ENCODE measurements at places on chromosomes 16 and 17. TPM values are rescaled to one million over a fixed set of nuclear protein-coding genes. Genes with fewer than 3 reads are reported as not detected.

CASKIN2 gene
- 12.1 TPM for polyA plus RNA-seq

DNA sequence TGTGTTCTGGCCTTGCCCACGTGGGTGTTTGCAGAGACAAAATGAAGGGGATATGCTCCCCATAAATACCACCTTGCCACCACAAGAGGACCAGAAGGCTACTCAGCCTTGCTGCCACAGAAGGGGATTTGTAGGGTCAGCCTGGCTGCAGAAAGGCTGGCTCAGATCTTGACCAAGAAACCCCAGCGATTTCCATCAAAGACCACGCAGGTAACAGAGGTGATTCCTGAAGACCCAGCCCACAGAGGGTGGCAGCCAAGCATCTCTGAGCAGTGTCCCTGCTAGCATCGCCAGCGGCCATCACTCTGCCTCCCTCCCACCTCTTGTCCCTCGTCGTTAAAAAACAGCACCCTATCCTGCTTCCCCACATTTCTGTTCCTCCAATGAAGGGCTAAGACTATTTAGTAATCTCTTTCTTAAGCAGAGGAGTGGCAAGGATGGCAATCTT lies 54.9 kb downstream of the BEAN1 start:
- DNase-seq = no peak

- no peak for DNase-seq
Measured at GRCh38 chr17:58368860-58369213, 16.8 kb upstream of the SUPT4H1 start.

DNA sequence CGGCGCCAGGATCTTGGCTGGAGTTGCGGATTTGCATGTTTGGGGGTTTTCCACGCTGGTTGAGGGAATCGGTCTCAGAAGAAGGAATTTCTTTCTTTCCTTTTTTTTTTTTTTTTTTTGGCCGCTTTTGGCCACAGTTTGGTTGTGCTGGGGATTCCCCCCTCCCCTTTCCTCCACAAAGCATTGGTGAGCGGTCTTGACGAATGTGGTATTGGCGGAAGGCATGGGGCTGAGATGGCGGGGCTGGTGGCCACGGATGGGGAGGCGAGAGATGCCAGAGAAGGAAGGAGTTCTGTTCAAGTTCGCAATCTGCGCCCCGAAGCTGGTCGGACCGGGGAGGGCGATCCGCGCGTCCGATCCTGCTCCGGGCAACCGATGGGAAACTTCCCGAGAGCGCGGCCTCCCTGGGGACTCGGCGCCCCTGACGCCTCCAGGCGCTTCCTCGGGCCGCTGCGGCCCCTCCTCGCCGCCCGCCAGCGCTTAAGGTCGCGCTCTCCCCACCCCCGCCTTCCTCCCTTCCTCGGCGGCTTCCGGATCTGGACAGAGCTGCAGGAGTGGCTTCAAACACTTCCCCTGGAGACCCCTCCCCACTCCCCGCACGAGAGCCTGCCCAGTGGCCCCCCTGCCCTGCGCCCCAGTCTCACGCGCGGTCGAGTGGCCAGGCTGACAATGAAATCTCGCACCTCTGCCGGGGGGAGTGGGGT lies 43.2 kb downstream of the RAI1 start:
- DNase-seq = no peak

GRCh38 chr17:66146394-66146793 lies 45.5 kb downstream of the CEP112 start:
- DNase-seq = no peak

ATAD5 gene
- 0.49 TPM for polyA plus RNA-seq

GAS2L2 gene
- polyA plus RNA-seq = not detected

CDH11 gene
- polyA plus RNA-seq = 0.59 TPM

DNA sequence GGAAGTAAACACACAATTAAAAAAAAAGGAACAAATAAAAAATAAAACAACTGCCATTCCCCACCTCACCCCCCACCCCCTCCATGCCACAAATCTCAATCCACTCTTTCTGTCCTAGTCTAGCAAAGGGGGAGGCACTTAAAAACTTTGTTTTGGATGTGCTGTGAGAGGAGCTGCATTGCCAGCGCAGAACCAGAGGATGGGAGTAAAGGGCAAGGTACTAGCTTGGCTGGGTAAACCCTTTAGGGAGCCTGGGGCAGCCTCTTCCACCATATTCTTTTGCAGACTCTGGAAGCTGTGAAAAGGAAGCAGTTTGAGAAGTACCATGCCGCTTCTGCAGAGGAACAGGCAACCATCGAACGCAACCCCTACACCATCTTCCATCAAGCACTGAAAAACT lies 1.4 kb downstream of the MRPS7 start:
- DNase-seq = no peak

All from pancreas (tissue), 10 donors.